Sigmoid colon (tissue), 7 donors: ENCODE measurements at places on chromosomes 6 and 20. TPM values are rescaled to one million over a fixed set of nuclear protein-coding genes. Genes with fewer than 3 reads are reported as not detected.

DNA sequence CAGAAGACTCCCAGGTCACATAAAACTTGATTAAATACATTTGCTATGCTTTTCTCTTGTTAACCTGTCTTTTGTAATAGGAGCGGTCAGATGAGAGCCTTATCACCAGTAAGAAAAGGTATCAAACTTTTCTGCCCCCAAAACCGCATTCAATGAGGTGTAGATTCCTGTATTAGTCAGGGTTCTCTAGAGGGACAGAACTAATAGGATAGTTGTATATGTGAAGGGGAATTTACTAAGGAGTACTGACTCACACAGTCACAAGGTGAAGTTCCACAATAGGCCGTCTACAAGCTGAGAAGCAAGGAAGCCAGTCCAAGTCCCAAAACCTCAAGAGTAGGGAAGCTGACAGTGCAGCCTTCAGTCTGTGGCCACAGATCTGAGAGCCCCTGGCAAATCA is 32.7 kb downstream of the PTPRK start:
- no peak for DNase-seq

DNA sequence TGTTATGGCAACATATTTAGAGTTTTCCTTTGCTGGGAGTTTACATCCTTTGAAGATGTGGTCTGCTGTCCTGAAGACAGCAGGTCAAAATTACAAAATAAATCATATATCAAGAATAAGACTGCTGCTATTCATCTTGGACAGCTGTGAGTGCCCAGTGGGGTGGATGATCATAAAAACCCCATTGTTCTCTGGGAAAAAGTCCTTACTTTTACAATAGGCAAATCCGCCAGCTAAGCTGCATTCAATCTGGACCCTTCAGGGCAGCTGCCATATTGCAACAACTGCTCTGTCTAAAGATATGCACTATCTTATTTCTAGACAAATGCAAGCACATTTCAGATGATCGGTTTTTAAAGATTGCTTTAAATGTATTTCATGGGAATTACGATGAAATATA is 19.4 kb downstream of the CASS4 start:
- no peak for DNase-seq

GRCh38 chr6:89239338-89239737 is 22.2 kb upstream of the GABRR1 start:
- no peak for DNase-seq

Gene FAM162B
- 2.2 TPM for total RNA-seq

Gene DIDO1
- 70.6 TPM for total RNA-seq

- no peak for DNase-seq
Observed at GRCh38 chr20:63351326-63351700, 9.8 kb downstream of the CHRNA4 start.

DNA sequence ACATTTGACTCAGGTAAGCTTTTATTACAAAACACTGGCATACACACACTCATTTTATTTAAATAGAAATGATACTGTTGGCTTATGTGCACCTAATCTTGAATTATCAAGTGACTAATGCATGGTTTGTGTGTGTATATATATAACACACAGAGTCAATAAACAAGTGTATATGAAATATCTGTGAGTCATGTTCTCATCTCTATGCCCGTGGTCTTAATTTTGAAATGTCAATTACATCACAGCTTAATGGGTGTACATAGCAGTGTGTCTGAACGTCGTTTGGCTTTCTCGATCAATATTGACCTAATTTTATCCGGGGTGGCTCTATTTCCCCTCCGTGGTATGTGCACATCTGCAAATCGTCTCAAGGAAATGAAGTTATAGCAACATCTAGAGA is 104.0 kb upstream of the ZFP64 start:
- no peak for DNase-seq

DNA sequence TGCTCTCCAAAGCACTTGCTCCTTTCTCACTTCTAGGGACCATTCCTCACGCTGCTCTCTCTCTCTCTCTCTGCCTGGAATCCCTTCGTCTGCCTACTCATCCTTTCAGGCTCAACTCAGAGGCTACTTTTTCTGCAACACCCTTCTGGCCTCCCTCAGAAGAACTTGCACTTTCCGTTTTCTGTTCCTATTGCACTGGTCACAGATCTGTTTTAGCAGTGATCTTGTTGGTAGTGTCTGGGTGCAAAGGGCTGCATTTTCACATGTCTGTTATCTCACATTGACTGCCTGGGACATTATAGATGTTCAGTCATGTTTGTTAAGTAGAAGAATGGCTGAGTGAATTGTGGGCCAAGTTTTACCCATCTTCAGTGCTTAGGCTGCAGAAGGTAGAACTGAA is 63.5 kb downstream of the RIN2 start:
- DNase-seq, result no peak

Gene DEFB124
- total RNA-seq, result not detected

- no peak for DNase-seq
Observed at GRCh38 chr20:13469262-13469661, 169.5 kb downstream of the TASP1 start.

- peak; percentile 78 for DNase-seq
Observed at GRCh38 chr6:168640768-168641167, 199.8 kb downstream of the SMOC2 start.

GRCh38 chr6:38185244-38185643 is 365.7 kb downstream of the ZFAND3 start:
- DNase-seq, result no peak

- no peak for DNase-seq
Observed at GRCh38 chr20:40470445-40471260, 218.4 kb downstream of the MAFB start.
